Frontal cortex (tissue), 4 donors: ENCODE measurements at places on chromosomes 3 and 15. TPM values are rescaled to one million over a fixed set of nuclear protein-coding genes. Genes with fewer than 3 reads are reported as not detected.

GRCh38 chr3:95333826-95334225 is 1271.0 kb downstream of the NSUN3 start:
- DNase-seq: no peak

GRCh38 chr3:175447521-175447920 is 588.4 kb downstream of the NAALADL2 start:
- DNase-seq: no peak

The POLR2H gene
- total RNA-seq: 33.8 TPM

DNA sequence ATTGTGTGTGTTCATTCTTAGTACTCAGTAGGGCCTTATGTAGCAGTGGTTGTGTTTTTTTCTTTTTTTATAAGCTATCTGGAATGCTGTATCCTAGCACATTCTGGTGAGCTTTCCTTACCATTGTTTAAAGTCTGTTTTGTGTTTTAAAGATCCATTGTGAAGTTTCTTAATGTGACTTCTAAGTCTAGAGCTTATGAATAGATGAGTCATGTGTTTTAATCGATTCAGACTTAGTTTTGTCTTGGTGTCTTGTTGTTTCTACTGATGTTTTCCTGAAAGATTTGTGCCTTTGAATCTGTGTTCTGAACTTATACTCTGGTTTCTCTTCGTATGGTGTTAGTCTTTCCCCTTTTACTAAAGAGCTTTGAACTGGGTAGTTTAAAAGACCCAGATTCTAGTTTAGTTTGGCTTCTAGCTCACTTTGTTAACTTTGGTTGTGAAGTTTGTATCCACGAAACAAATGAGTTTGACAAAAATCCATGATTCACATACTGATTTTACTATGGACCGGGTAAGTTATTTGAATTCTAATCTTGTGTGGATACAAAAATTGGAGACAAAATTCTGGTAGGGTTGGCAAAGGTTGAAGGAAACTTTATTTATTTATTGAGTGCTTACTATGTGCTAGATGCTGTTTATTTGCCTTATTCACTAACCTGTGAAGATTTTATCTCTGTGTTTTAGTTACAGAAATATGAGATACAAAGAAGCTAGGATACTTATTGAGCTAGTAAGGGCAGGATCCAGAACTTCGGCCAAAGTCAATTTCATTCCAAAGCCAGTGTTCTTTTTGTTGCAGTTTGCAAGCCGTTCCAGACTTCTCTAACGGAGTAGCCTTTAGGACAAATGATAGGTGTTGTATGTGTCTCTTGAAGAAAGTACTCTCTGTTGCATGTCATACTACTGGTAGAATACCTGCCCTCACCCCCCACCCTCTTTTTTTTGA is 24.8 kb downstream of the AKAP13 start:
- DNase-seq: no peak

GRCh38 chr3:143810166-143810952 is 37.9 kb downstream of the SLC9A9 start:
- no peak for DNase-seq

- DNase-seq: no peak
Observed at GRCh38 chr3:144801890-144802289, 830.3 kb downstream of the DIPK2A start.

DNA sequence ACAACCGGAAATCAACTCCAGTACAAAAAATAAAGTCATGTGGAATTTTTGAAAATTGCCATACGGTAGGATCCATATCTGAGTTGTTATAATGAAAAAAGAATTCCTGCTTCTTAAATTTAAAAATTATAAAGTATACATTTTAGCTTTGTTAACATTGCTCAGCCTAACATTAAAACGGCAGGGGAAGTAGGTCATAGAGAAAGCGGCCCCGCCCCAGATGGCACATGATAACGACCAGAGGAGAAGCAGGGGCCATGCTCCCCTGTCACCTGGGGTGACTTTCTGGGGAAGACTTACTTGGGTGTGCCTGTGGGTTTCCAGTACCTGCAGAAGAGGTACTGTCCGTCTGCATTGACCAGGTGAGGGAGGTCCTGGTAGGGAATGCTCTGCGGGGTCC is 921 bp downstream of the MGLL start:
- DNase-seq: no peak

DNA sequence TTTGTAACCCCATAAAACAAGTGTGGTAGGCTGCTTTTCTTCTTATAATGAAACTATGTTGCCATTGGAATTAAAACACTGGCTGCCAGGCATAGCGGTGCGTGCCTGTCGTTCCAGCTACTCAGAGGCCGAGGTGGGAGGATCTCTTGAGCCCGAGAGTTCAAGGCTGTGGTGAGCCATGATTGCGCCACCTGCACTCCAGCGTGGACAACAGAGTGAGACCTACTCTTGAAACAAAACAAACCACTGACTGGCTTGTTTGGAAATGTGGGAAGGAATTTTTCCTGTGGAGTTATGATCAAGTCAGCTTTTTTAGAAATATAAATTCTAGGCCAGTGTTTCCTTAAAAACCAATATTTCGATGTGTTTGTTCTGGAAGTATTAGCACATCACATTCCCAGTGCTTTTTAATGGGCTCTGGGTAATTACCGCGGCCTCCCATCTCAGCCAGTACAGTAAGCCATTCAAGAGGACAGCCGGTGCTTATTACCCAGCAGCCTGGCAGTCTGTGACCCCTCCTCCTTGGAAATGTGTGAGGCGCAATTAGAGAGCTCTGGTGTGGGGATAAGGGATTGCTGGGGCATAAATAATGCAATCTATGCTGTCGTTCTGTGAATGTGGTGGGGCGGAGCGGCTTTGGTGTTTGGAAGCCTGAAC is 58.3 kb upstream of the TRAK1 start:
- no peak for DNase-seq

The CHRNB4 gene
- 0.41 TPM for total RNA-seq

The NT5DC2 gene
- 39.9 TPM for total RNA-seq

DNA sequence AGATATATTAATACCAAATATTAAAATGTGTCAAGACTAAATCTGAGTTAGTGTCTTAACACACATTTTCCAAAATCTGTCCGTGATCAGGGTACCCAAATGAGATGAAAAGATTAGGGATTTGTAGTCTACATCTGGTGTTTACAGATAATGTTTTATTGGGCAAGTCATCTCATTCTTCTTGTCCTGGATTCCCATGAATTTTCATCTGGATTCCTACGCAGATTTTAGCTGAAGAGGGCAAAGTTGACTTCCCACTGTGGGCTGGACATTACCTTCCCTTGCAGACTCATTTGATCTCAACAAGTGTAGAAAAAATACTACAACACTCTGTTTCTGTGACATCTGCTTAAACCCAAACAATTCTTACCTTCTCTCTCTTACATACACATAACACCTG is 79.1 kb downstream of the CEP63 start:
- DNase-seq: no peak

The TNNC1 gene
- 0.41 TPM for total RNA-seq
